ENCODE measurements at places on chromosomes 12 and 14. TPM values are rescaled to one million over a fixed set of nuclear protein-coding genes. Genes with fewer than 3 reads are reported as not detected.

The AHNAK2 gene
- total RNA-seq: 44.8 TPM

The DCN gene
- total RNA-seq: not detected

GRCh38 chr12:30687265-30687986 lies 8.2 kb downstream of the IPO8 start:
- no peak for DNase-seq

GRCh38 chr12:120115692-120116440 lies 687 bp downstream of the RAB35 start:
- peak; percentile 49 for DNase-seq

GRCh38 chr12:69107541-69107940 lies 131.8 kb upstream of the CPSF6 start:
- DNase-seq: no peak

DNA sequence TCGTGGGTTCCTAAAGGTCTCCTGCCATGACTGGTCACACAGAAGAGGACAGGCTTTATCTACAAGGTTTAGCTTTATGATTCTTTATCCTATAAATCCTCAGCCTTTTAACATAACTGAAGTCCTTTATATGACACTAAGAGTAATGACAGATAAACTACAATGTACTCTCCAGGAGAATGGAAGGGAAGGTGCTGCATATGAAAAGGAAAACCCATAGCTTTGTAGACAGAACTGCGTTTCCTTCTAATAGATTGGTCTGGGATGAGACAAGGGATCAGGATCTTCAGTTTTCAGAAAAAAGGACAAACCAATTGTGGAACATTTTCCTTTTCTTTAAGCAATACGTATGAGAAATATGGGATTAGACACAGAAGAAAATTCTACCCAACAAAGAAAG lies 201.1 kb upstream of the NPAS3 start:
- no peak for DNase-seq

DNA sequence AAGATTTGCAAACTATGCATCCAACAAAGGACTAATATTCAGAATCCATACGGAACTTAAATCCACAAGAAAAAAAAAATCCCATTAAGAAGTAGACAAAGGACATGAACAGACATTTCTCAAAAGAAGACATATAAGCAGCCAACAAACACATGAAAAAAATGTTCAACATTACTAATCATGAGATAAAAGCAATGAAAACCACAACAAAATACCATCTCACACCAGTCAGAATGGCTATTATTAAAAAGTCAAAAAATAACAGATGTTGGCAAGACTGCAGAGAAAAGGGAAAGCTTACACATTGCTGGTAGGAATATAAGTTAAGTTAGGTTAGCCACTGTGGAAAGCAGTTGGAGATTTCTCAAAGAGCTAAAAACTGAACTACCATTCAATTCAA lies 16.2 kb downstream of the CDK17 start:
- DNase-seq: no peak

- no peak for DNase-seq
These were observed 1.5 kb upstream of the ZFYVE26 start for GRCh38 chr14:67817750-67818438.

Data from glutamatergic neuron (in vitro differentiated cells).